ENCODE measurements at places on chromosomes 7 and 10.

DNA sequence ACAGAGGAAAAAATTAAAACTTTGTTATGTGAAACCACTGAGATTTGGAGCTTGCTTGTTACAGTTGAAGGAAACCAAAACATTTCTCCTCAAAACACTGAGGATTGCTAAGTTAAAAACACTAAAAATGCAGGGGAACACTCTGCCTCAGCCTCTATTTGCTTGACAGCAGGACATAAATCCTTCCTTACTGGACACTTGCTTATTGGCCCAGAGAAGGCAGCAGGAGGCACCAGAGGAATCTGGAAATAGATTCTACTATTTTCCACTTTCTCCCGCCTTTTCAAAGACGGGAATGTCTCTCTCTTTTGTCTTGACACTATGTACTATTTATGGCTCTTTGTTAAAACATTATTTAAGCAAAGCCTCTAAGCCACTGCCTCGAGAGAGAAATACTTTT, 67.9 kb downstream of the MTURN start:
- DNase-seq = no peak

- no peak for DNase-seq
Observed at GRCh38 chr7:149217570-149217969, 21.9 kb upstream of the ZNF212 start.

- DNase-seq = no peak
Observed at GRCh38 chr10:72045586-72045985, 42.8 kb downstream of the SPOCK2 start.

DNA sequence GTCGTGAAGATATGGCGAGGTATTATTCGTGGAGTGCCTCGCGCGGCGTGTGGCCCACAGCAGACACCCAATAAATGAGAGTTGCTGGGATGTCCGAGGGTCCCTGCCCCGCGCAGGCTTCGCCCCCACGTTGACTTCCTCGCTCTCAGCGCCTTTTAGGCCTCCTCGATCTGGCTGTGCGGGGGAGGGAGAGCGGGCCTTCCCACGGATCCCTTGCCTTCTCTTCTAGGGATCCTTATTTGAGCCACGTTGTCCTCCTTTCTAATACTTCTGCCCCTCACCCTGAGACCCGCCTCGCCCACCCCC, 660 bp downstream of the VCL start:
- DNase-seq = no peak

GRCh38 chr10:103463499-103463898, 4.8 kb upstream of the CALHM1 start:
- DNase-seq = no peak

DNA sequence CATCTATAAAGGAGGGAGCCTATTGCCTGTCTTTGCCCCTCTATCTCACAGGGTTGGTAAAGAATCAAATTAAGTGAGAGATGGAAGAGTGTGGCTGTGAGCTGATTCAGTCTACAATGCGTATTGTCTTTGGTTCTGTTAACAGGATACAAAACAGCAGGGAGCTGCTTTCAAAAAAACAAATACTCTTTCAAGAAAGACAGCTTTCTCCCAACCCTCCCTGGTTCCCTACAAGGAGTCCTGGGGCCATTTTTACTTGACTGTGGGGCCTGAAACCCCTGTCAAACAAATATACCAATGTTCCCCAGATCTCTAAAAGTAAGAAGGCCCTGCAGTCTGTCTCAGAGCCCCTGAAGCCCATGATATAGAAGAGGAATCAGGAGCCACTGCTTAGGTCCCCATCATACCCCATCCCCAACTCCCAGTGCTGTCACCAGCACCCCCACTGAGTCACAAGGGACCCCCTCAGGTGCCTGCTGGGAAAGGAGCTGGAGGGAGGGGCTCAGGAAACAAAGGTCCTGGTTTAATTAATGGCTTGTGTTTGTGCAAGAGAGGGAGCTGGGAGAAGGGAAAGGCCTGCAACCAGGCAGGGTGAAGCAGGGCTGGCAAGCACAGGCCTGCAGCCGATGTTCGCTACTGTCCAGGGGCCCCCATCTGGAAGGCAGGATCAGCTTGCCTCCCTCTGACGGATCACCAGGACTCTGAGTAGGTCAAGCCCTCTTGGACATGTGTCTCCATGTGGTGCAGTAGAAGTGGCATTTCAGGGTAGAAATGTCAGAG, 182.0 kb upstream of the GHITM start:
- DNase-seq = no peak

DNA sequence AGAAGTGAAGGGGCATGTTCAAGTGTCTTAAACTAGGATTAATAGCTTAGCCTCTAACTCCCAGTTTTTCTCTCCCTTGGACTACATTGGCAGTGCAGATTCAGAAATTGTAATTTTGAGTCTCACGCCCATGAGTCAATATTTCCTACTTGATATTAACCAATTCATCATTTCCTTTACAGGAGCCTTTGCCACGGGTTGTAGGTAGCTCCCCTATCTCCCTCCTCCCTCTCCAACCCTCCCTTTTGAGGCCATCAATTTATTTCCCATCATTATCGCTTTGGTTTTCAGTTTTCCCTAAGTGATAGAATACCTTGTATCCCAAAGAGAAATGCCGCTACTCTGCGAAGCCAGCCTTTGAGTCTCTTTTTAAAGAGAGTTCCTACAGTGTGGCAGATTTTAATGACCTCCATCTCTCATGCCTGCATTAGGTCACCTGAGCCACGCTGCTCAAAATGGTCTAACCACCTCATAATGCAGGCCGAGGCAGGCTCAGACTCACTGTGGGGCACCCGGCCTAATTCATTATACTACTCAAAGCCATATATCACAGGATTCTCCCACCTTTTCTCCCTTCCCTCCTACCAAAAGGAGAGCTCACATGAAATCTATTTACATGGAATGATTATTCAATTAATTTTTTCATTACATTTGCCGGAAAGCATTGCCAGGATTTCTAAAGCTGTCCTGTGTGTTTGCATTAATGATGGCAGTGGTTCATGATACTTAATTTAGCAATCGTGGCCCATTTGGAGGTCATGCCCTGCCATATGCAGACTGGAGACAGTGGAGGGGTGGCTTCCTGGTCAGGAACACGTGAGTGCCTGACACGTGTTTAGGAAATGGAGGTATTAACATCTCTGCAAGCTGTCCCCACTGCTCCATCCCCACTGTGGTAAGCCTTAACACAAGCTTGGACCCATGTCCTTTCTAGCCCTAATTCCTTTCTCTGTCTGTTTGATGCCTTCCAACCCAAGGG, 448.2 kb upstream of the AUTS2 start:
- DNase-seq = no peak

DNA sequence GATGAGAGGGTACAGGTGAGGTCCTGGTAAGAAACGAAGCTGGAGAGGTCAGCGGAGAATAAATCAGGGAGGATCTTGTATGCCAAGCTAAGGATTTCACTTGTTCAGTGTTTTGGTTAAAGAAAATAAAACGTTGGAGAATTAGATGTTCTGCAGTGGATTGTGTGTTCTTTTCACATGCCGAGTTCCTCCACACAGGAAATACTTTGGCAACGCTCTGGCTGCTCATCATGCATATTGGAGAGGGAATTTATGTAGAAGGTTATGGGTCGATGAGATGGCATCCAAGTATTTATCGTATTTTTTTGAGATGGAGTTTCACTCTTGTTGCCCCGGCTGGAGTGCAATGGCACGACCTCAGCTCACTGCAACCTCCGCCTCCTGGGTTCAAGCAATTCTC, 11.0 kb downstream of the RPS24 start:
- DNase-seq = no peak

DNA sequence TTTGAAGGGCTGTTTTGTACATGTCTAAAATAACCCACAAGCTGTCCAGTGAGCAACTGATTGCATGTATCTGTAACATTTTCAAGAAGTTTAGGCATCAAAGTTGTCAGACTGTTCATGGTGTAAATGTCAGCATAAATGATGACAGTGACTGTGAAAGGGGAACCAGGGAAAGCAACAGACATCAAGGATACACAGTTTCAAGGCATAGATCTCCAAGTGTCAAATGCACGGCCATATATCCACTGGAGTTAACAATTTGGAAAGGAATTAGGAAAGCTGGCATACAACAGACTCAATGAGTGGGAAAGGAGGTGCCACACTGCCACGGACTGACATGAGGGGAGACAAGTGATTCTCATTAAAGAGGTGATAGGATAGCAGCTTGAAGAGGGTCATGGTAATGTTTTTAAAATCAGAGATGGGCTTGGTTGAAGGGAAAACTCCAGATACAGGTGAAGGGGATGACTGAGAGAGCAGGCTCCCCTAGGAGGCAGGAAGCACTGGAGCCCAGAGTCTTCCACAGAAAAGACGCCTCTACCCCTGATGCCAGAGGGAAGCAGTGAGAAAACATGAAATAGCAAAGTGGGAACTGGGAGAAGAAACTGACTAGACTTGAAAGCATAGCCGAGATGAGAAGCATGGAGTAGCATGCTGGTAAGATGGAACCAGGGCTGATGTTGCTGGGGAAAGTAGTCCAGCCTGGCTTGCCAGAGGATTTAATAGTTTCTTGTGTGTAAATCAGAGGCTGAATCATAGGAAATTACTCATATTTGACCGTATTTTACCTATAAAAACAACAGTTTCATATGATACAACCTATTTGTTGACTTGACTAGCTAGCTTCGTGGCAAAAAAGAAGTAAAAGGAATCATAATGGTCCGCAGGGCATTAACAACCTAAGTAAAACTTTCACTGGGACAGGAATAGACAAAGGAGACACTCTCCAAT, 18.6 kb downstream of the NSMCE4A start:
- no peak for DNase-seq

DNA sequence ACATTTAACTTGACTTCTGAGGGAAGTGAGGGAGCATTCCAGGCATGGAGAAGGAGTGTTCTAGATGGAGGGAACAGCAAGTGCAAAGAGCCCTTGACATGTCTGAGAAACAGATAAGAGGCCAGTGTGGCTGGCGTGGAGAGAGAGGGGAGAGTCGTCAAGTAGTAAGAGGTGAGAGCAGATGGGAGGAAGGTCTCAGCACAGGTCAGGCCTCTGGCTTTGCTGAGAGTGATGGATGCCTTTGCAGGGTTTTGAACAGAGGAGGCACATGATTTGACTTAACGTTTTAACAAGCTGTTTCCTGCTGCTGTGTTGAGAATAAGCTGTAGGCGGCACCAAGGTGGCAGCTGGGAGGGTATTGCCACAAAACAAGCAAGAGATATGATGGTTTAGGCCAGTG, 97.2 kb downstream of the KAT6B start:
- no peak for DNase-seq

- no peak for DNase-seq
Observed at GRCh38 chr7:1638215-1638661, 31.8 kb upstream of the ELFN1 start.

- DNase-seq = no peak
Observed at GRCh38 chr10:13989616-13990015, 341.1 kb downstream of the FRMD4A start.

- no peak for DNase-seq
Observed at GRCh38 chr7:30751696-30752273, at the start of gene INMT. Gene INMT (plus strand): TSS chr7:30752135. CDS start chr7:30752151, 16 bp downstream.

GRCh38 chr10:21090609-21091082, 193.5 kb upstream of the NEBL start:
- DNase-seq = no peak

GRCh38 chr7:15174485-15174884, 271.9 kb upstream of the DGKB start:
- no peak for DNase-seq

DNA sequence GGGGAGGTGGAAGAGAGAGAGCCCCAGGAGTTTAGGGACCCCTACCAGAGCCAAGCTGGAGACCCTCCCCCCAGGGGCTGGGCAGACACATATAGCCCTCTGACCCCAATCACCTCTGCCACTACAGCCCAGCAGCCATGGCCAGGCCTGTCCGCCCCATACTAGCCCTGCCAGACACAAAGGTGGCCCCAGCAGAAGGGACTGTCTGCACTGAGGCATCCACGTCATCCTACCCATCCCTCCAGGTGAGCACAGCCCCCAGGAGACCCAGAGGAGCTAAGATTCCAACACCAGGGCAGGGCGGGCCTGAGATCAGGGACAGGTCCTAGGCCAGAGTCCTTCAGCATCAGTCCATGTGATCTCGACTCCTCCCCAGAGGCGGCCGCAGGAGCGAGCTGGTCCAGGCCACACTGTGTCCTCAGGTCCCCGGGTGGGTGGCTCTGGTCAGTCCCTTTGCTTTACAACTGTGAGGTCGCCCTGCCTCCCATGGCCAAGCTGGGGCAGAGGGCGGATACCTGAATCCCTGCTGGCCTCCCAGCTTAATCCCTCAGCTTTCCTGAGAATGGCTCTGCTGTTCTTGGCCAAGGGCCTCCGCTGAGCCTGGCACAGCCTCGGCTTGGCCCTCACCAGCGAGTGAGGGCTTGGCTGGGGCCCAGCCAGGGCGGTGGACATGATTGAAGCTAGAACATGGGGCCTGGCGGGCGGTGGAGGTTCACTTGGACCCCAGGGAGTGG, 14.3 kb upstream of the ELN start:
- DNase-seq = no peak

DNA sequence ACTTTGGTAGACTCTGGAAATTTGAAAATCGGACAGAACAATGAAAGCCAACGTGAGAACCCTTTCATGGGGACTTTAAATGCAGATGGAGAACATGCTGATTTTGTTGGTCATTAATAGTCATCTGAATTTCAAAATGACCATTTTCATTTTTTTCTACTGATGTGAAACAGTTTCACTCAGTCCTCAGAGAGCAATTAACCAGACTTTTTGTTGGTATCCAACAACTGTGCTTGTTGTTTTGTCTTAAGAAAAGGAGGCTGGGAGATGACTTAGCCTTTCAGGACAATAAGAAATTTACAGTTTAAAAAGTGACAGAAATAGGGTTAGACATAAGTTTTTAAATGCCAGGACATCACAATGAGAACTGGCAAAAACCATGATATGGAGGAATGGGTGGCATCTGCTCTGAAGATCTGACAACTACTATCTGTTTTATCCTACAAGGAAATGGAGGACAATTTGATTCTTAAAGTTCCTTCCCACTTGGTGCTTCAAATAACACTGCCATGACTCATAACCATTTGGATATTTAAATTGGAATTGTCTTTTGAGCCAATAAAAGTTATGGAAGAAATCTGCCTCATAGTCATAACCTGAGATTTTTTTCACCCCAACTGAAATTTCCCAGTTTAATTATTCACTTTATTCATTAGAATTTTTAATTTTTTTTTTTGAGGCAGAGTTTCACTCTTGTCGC, 87.2 kb upstream of the HPS1 start:
- no peak for DNase-seq

- no peak for DNase-seq
Observed at GRCh38 chr7:71290452-71290851, 158.5 kb downstream of the GALNT17 start.

GRCh38 chr7:20083781-20084180, 133.4 kb downstream of the MACC1 start:
- no peak for DNase-seq

Data from activated naive CD4-positive, alpha-beta T cell treated with Interleukin-2 at 50 U/mL for 16 hours (primary cell).